Activated CD4-positive, alpha-beta memory T cell treated with anti-CD3 and anti-CD28 coated beads for 36 hours (primary cell): ENCODE measurements at places on chromosomes 12 and 14. TPM values are rescaled to one million over a fixed set of nuclear protein-coding genes. Genes with fewer than 3 reads are reported as not detected.

- no peaks in the 10 kb centered on the region for H3K4me1 ChIP-seq
- no peak for DNase-seq
- no peak overlapping the region for H3K27ac ChIP-seq
- no peaks in the 10 kb centered on the region for H3K36me3 ChIP-seq
- no peaks in the 10 kb centered on the region for H3K27me3 ChIP-seq
- H3K4me3 ChIP-seq, result no peak overlapping the region
Observed at GRCh38 chr14:68322940-68323620, 469.8 kb downstream of the ZFP36L1 start.

DNA sequence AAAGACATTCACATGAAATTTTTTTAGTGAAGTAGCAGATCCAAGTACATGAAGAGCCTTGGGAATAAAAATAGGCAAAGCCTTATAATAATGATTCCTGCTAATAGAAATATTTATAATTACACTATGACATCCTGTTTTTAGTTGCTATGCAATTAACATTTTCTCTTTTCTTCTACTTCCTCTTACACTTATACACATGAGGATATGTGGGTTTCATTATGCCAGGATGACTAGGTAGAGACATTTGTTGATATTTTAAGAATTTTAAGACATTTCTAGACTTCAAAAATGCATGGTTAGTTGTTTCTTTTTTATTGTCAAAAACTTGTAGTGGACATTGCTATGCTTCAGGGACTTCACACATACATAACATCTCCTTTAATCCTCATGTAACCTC is 326.8 kb downstream of the SYT1 start:
- DNase-seq, result no peak
- H3K27ac ChIP-seq, result no peak overlapping the region
- H3K4me3 ChIP-seq, result no peak overlapping the region
- H3K36me3 ChIP-seq, result no peaks in the 10 kb centered on the region

Gene SDS
- not detected for total RNA-seq

DNA sequence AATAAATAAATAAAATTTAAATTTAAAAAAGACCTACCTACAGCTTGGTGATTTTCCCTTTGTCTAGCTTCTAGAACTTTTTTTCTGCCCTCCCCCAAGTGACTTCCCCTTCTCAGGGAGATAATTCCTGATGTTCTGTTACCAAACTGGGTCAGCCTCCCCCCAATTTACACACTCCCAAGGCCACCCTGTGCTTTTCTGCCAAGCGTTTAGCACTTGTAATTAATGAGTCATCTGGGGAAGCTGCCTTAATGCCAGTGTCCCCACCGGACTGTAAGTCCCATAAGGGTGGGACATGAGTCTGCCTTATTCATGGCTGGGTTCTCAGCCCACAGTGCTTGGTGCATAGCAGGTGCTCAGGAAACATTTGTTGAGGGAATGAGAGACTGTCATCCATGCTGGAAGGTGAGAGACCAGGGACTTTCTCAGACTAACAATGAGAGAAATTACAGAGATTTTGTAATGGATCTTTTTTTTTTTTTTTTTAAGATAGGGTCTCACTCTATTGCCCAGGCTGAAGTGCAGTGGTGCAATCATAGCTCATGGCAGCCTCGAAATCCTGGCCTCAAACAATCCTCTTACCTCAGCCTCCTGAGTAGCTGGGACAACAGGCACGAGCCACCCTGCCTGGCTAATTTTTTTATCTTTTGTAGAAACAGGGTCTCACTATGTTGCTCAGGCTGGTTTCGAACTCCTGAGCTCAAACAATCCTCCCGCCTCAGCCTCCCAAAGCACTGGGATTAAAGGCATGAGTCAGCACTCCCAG is 106.8 kb downstream of the PHETA1 start:
- no peaks in the 10 kb centered on the region for H3K4me1 ChIP-seq
- no peaks in the 10 kb centered on the region for H3K36me3 ChIP-seq
- no peak for DNase-seq
- H3K27me3 ChIP-seq, result peaks cover 2% of the 10 kb centered on the region
- no peak overlapping the region for H3K27ac ChIP-seq

- no peak for DNase-seq
- peaks cover 1% of the 10 kb centered on the region for H3K27me3 ChIP-seq
- H3K27ac ChIP-seq, result no peak within 1 kb of the TSS
- H3K36me3 ChIP-seq, result peaks cover 1% of the 10 kb centered on the region
- no peak within 1 kb of the TSS for H3K4me3 ChIP-seq
Observed at GRCh38 chr14:20587489-20588154, at the start of gene RNASE11. RNASE11 (minus strand) TSS chr14:20588001.

Gene GDF3
- not detected for total RNA-seq

DNA sequence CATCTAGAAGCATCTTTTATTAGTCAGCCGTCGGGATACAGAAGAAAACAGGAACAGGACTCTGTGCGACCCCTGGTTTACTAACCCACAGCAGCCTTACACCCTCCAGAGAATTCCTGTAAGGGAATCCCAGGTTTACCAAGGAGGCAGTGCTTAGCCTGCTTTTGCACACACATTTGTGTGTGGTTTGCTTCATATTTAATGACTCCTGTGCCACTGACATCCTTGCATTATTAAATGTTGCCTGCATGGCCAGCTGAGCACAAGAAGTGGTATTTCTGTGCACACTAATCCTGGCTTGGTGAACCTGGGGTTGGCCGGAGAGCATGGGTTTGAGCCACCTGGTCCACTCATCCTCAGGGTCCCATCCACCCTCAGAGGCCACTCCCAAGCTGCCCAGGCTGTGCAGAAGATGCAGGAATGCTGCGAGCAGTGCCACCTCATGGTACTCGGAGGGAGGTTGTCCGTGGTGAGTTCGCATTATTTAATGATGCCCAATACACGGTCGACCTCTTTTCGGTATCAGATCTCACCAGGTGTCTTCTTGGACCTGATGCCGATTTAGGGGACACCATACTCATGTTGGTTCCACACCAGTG is 152.4 kb upstream of the RTL1 start:
- no peak overlapping the region for H3K27ac ChIP-seq
- no peaks in the 10 kb centered on the region for H3K36me3 ChIP-seq
- no peaks in the 10 kb centered on the region for H3K27me3 ChIP-seq
- DNase-seq, result no peak

GRCh38 chr12:10571141-10571540 is 42.3 kb downstream of the MAGOHB start:
- no peaks in the 10 kb centered on the region for H3K36me3 ChIP-seq
- DNase-seq, result no peak
- no peaks in the 10 kb centered on the region for H3K4me1 ChIP-seq
- no peak overlapping the region for H3K27ac ChIP-seq
- H3K4me3 ChIP-seq, result no peak overlapping the region

GRCh38 chr12:47277972-47278448 is 198.3 kb upstream of the AMIGO2 start:
- peak overlapping the region; percentile 16 for H3K4me3 ChIP-seq
- peak; percentile 43 for DNase-seq
- H3K27me3 ChIP-seq, result no peaks in the 10 kb centered on the region
- H3K4me1 ChIP-seq, result peaks cover 80% of the 10 kb centered on the region
- no peaks in the 10 kb centered on the region for H3K36me3 ChIP-seq

Gene TMEM119
- total RNA-seq, result 0.24 TPM

GRCh38 chr14:54712465-54713200 is 145.7 kb downstream of the SAMD4A start:
- no peaks in the 10 kb centered on the region for H3K36me3 ChIP-seq
- peaks cover 17% of the 10 kb centered on the region for H3K4me1 ChIP-seq
- H3K27me3 ChIP-seq, result no peaks in the 10 kb centered on the region

Gene GARIN6
- not detected for total RNA-seq

Gene RERGL
- total RNA-seq, result not detected

Gene ISM2
- total RNA-seq, result not detected
